HFFc6 (cell line): ENCODE measurements at places on chromosomes 12 and 14.

GRCh38 chr12:79828924-79829323 is 106.0 kb downstream of the PPP1R12A start:
- no peaks in the 10 kb centered on the region for H3K27me3 ChIP-seq
- no peak overlapping the region for H3K27ac ChIP-seq
- peaks cover 37% of the 10 kb centered on the region for H3K36me3 ChIP-seq
- peaks cover 45% of the 10 kb centered on the region for H3K4me1 ChIP-seq
- DNase-seq: no peak

DNA sequence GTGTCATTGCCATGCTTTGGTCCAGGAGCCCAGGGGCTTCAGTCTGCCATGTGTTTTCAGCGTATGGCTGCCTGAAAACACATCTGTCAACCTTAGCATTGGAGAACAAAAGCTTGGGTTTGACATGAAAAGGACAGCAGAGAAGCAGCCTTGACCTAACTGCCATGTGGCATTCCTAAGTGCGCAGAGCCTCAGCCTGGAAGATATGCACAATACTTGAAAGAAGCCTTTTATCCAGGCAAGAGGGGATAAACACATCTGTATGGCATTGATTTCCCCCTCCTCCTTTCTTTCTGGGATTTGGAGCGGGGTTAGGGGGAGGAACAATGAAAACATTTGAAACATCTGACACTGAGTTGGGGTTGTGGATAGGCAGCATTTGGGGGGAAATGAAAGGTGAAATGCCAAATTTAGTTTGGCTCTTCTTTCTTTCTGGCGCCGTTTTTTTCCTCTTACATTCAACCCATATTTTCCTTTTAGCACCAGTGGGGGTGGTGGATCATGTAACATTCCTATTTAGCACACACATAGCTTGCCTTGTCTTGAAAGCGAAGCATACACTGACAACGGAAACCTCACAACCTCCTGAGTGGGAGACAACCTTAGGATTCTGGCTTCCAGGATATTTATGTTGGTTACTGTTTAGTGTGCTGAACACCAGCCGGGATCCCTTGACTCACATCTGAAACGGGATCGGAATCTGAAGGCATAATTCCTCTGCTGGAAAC is 177.0 kb downstream of the C12orf75 start:
- H3K36me3 ChIP-seq: no peaks in the 10 kb centered on the region
- no peaks in the 10 kb centered on the region for H3K27me3 ChIP-seq
- no peak overlapping the region; the same call in 1 of the 2 replicates for H3K27ac ChIP-seq
- H3K4me1 ChIP-seq: peaks cover 15% of the 10 kb centered on the region

DNA sequence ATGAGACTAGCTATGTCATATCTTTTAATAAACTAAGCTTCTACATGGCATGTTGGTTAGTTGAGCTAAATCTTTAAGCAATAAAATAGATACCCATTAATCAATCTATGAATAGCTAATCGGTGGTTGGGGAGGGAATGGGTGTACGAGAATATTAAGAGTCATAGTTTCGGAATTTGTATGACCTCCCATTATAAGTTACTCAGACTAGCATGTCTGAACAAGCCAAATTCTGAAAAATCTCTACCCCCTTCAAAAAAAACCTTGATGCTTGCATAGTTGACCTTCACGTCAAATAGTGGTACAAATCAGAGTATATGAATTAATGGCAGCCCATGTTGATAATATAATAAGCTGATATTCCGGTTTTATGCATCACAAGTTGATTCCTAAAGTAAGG is 60.0 kb downstream of the PLEKHG7 start:
- DNase-seq: no peak
- peaks cover 32% of the 10 kb centered on the region for H3K4me1 ChIP-seq
- no peaks in the 10 kb centered on the region for H3K36me3 ChIP-seq
- H3K27me3 ChIP-seq: peaks cover 4% of the 10 kb centered on the region
- H3K27ac ChIP-seq: no peak overlapping the region

DNA sequence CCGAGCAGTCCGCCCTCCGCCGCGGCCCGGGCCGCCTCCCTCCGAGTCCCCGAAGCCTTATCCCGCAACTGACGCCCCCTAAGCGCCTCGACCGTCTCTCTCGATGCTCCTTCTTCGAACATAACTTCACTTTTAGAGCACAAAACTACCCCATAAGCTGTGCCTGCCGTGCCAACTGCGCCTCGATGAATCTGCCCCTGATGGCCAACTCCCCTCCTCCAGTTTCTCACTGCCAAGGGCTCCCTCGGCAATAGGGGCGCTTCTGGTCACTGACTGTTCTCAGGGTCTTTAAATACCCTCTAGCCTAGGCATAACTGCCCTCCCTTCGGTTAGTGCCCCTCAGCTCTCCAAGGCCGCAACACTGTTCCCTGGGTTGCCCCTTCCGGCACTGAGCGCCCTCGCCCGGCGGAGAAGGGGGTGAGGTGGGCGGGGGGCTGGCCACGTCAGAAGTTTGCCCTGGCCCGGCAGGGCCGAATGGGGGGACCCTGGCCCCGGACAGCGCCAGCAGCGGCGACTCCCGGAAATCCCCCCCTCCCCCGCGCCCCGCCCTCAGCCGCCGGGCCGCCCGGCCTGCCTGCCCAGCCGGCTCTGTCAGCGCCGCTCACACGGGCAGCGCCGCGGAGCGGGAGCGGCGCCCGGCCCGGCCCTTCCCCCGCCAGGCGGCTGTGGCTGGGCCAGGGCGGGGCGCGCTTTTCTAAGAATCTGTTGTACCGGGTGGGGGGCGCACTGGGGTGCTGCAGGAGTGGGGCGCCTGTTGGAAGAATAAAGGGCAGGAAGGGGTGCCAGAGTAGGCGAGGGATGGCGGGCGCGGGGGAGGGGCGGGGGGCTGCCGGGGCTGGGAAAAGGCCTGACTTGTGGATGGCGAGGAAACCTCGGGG is 10.6 kb downstream of the RARG start:
- H3K27me3 ChIP-seq: peaks cover 5% of the 10 kb centered on the region
- no peak for DNase-seq
- H3K4me3 ChIP-seq: peak overlapping the region; percentile 99
- H3K36me3 ChIP-seq: peaks cover 11% of the 10 kb centered on the region; the same call in 1 of the 2 replicates

DNA sequence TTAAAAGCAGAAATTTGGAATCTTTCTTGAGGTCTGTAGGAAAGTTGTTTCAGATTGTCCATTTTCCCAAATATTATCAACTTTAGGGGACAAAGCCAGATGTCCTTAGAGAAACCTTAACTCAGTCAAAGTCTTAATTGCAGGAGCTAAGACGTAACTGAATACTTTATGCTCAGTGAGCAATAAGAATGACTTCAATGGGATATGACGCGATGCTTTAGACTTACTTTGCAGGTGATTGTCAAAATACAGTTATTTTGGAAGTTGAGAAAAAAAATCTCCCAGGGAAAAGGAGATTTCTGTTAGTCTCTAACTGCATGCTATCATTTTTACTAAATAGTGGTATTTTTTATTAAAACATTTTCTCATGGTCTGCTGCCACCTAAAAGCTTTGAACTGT is 750.9 kb upstream of the STXBP6 start:
- H3K4me1 ChIP-seq: no peaks in the 10 kb centered on the region
- H3K27ac ChIP-seq: no peak overlapping the region

DNA sequence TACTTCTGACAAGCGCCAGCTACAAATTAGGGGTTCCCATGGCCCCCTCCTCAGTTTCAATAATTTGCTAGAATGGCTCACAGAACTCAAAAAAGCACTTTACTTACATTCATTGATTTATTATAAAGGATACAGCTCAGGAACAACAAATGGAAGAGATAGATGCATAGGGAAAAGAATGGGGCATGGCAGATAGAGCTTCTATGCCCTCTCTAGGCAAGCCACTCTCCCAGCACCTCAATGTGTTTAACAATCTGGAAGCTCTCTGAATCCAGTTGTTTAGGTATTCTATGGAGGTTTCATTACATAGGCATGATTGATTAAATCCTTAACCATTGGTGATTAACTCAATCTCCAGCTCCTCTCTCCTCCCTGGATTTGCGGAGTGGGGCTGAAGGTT is 184.5 kb upstream of the DAAM1 start:
- no peaks in the 10 kb centered on the region for H3K36me3 ChIP-seq
- DNase-seq: no peak
- no peaks in the 10 kb centered on the region for H3K4me1 ChIP-seq

DNA sequence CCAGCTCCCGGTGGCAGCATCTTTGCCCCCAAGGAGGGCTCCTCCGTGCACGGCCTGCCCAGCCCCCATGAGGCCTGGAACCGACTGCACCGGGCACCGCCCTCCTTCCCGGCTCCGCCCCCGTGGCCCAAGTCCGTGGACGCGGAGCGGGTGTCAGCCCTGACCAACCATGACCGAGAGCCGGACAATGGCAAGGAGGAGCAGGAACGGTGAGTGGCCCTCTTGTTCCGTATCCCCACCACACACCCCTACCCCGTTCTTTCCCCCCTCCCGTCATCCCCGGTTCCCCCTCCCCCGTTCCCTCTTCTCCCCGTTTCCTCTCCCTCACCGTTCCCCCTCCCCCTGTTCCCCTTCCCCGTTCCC is 28.3 kb downstream of the LRCOL1 start:
- H3K27me3 ChIP-seq: peaks cover 1% of the 10 kb centered on the region; the same call in 1 of the 2 replicates
- no peak overlapping the region for H3K27ac ChIP-seq
- peak overlapping the region; percentile 54 for H3K4me3 ChIP-seq
- DNase-seq: peak; percentile 20
- peaks cover 9% of the 10 kb centered on the region for H3K36me3 ChIP-seq
- H3K4me1 ChIP-seq: no peaks in the 10 kb centered on the region

DNA sequence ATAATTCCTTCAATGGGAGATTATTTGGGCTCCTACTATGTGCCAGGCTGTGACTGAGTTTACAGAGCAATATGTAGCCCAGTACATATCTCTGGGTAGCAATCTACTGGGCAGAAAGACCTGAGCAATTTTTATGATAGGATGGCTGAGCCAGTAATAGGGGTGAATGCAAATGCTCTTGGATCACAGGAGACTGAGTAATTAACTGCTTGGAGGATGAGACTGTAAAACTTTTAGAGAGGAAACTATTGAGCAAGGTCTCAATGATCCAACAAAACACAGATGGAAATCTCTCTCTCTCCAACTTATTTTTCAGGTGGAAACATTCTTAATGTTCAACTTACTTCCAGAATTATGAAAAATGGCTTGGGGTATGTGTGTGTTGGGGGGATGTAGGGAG is 402.2 kb downstream of the AEBP2 start:
- peaks cover 4% of the 10 kb centered on the region for H3K4me1 ChIP-seq
- no peak overlapping the region for H3K27ac ChIP-seq
- no peaks in the 10 kb centered on the region; the same call in 1 of the 2 replicates for H3K27me3 ChIP-seq
- H3K36me3 ChIP-seq: no peaks in the 10 kb centered on the region

DNA sequence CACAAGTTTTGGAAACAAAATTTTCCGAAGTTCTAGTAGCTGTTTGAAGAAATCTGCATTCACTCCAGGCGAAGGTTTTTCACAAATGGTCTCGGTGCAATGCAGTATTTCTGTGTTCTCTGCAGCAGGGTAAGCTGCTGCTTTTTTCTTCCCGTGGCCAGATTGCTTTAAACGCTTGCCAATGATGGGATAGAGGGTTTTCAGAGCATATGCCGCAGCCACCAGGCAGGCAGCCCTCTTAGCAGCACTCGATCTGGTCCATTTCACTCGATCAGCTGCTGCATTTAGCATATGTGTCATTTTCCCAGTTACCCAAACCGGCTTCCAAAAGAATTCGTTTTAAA is 315 bp downstream of the ABCD2 start:
- H3K36me3 ChIP-seq: no peaks in the 10 kb centered on the region
- H3K27ac ChIP-seq: no peak overlapping the region
- H3K27me3 ChIP-seq: no peaks in the 10 kb centered on the region
- H3K4me3 ChIP-seq: no peak overlapping the region
- no peak for DNase-seq
- H3K4me1 ChIP-seq: no peaks in the 10 kb centered on the region

DNA sequence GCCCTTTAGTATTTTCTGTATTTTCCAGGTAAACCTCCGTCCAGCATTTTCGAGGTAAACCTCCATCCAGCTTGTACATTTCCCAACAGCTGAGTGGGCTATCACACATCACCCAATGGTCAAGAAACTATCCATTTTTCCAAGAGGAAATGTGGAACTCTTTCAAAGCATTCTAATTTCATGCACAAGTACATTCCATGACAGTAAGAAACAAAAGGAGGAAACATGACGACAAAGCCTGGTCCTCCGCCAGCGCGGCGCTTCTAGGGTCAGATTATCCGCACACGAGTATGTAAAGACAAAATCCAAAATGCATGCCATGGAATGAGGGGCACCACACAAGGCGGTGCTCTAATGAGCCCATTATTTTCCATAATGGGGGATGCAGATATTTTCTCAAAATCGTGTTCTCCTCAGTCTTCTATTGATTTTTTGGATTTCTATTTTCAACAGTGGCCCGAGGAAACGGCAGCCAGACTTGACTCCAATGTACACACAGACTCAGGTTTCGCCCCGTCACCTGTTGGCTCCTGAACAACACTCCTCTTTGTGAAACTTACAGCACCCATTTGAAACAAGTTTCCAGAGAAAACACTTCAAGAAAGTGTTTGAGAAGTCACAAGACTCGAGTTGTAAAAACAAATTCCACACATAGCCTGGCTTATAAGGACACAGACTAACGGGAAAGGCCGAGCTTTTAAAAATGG is 107.4 kb downstream of the PRICKLE1 start:
- H3K4me3 ChIP-seq: peak overlapping the region; percentile 88
- peaks cover 32% of the 10 kb centered on the region for H3K4me1 ChIP-seq
- H3K27ac ChIP-seq: peak overlapping the region; percentile 38; the same call in 1 of the 2 replicates
- peaks cover 6% of the 10 kb centered on the region for H3K27me3 ChIP-seq
- no peaks in the 10 kb centered on the region for H3K36me3 ChIP-seq
- DNase-seq: peak; percentile 17

DNA sequence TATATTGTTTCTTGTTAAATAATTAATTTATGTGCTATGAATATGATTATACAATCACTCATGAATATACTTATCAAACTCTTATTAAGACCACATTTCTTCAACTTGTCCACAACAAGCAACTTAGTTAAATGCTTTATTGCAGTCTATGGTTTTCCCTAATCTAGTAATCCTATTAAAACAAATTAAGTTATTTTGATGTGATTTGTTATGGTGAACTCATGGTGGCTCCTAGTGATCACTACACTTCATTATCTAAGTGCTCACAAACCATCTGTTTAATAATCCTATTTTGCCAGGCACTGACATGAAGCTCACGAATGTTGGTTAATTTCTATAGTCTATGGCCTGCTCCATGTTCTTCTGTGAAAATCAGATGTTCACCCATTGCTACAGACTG is 42.9 kb downstream of the INSM2 start:
- no peak for DNase-seq
- H3K27me3 ChIP-seq: no peaks in the 10 kb centered on the region
- no peaks in the 10 kb centered on the region for H3K4me1 ChIP-seq
- H3K4me3 ChIP-seq: no peak overlapping the region
- H3K27ac ChIP-seq: no peak overlapping the region
- H3K36me3 ChIP-seq: no peaks in the 10 kb centered on the region
